ENCODE measurements at places on chromosomes 3 and 15. TPM values are rescaled to one million over a fixed set of nuclear protein-coding genes. Genes with fewer than 3 reads are reported as not detected.

DNA sequence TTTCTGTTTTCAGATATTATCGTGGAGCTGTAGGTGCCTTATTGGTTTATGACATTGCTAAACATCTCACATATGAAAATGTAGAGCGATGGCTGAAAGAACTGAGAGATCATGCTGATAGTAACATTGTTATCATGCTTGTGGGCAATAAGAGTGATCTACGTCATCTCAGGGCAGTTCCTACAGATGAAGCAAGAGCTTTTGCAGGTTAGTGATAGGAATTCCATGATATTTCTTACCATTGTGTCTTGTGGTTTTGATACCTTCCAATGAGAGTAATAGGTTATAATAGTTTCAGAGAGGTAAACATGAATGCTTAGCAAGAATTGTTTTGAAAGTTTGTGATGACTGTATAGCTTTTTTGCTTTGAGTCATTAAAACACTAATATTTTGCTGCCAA, 8.5 kb downstream of the RAB11A start:
- H3K36me3 ChIP-seq: peaks cover 30% of the 10 kb centered on the region
- no peak for DNase-seq
- H3K27me3 ChIP-seq: no peaks in the 10 kb centered on the region
- no peak overlapping the region for H3K4me3 ChIP-seq

- H3K36me3 ChIP-seq: no peaks in the 10 kb centered on the region
- no peak overlapping the region for H3K4me3 ChIP-seq
- H3K27me3 ChIP-seq: no peaks in the 10 kb centered on the region
- H3K4me1 ChIP-seq: no peaks in the 10 kb centered on the region
- no peak overlapping the region for H3K27ac ChIP-seq
- peak; percentile 47 for DNase-seq
Observed at GRCh38 chr3:35965908-35966307, 326.6 kb downstream of the ARPP21 start.

DNA sequence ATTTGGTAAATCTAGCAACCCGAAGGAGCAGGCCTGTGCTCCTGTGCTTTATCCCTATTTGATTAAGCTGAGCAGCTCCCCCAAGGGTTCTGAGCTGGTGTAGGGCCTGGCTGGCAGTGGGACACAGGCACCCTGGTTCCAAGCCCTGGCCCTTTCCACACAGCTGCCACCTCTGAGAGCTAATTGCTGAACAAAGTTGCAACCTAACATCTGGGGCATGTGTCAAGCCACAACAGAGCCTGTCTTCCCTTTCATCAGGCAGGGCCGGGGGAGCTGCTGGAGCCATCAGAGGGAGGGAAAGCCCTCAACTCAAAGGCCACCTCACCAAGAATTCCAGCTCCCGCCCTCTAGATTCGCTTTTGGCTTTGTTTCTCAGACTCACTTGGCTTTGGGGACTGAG, 17.1 kb upstream of the MRPS22 start:
- DNase-seq: no peak
- H3K36me3 ChIP-seq: no peaks in the 10 kb centered on the region
- peaks cover 42% of the 10 kb centered on the region for H3K27me3 ChIP-seq

DNA sequence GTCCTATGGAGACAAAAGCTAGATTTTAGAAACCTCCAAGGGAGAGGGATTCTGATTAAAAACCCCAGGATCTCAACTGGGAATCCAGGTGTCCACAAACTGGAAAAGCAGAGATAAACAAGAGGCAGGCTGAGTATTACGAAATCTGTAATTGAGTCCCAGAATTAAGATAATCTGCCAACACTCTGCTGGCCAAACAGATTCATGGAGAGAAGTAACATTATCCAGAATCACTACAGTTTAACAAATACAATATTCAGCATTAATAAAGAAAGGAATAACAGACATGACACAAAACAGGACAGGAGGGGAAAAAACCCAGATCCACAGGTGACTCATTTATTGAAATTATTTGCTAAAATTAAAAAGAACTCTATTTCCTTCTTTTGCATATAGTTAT, 227.2 kb upstream of the NANOGP8 start:
- no peaks in the 10 kb centered on the region for H3K4me1 ChIP-seq
- DNase-seq: no peak
- no peak overlapping the region for H3K4me3 ChIP-seq
- no peaks in the 10 kb centered on the region for H3K36me3 ChIP-seq
- H3K27me3 ChIP-seq: no peaks in the 10 kb centered on the region

DNA sequence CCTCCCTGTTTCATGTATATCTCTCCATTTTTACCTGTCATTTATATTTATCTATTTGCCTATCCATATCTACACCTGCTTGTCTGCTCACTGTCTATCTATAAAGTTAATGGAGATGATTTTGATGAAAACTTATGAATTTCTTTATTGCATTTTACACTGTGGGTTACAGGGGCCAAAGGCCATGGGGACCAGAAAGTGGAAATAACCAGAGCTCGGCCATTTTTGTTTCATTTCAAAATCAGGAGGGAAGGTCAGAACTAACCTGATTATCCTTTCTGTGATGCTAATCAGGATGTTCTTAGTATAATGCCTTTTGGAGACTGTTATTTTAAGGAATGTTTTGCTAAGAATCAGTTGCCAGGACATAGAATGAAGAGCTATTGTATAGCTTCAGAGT, 147.2 kb downstream of the LPP start:
- H3K36me3 ChIP-seq: no peaks in the 10 kb centered on the region
- DNase-seq: no peak
- peaks cover 53% of the 10 kb centered on the region for H3K4me1 ChIP-seq
- no peak overlapping the region for H3K4me3 ChIP-seq
- no peaks in the 10 kb centered on the region for H3K27me3 ChIP-seq

DNA sequence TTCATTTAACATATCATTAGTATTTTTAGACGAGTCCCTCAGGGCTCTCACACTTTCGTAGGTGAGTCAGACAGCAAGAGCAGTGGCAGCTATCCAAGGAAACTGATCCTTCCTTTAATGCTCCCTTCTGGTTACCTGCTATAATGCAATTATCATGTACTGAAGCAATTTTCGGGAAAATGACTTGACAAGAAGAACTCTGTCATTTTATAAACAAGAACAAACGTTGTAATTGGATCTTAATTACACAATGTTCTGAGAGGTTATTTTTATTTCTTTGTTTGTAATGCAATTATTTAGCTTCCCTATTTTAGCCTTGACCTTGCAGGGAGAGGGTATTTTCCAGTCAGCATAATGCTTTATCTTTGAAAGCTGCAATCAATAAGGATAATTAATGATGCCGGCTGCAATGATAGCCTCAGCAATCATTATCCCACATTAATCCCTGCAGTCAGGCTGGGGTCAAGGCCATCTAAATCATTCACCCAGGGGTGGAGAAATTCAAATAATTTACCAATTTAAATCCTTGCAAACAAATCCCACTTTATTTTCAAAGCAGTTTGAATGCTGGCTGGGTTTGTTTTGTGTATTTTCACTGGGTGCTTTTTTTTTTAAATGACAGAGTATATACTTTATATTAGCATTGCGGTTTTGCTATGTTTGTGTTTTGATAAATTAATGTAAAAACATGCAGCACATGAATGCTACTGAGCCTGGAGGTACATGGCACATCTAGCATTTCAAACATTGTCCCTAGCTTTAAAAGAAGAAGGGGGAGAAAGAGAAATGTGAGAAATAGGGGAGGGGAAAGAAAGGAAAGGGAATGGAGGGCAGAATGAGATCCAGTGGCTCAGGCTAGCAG, 249.9 kb downstream of the SHOX2 start:
- H3K4me1 ChIP-seq: no peaks in the 10 kb centered on the region
- H3K36me3 ChIP-seq: no peaks in the 10 kb centered on the region
- no peaks in the 10 kb centered on the region for H3K27me3 ChIP-seq
- DNase-seq: no peak
- no peak overlapping the region for H3K27ac ChIP-seq

DNA sequence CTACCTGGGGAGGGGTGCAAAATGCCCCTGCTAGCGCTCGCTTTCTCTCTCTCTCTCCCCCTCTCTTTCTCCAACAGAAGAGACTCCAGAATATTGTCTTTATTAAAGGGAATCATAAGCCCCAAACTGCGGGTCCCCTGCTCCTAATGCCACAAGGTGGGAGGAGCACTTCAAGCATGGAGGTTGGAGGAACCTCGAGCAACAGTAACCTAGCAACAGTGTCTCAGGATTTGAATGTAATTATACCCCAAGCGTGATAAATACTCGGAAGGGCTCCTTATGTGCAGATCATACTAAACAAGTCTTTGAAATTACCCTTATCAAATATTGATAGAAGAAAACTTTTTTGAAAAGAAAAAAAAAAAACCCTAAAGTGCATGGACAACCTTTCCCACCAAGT, 582.2 kb upstream of the PPP2R3A start:
- DNase-seq: no peak
- no peaks in the 10 kb centered on the region for H3K4me1 ChIP-seq
- no peak overlapping the region for H3K27ac ChIP-seq

GRCh38 chr15:74782259-74783071, 585 bp downstream of the CSK start:
- H3K36me3 ChIP-seq: no peaks in the 10 kb centered on the region
- DNase-seq: peak; percentile 72
- no peak overlapping the region for H3K27ac ChIP-seq
- H3K4me1 ChIP-seq: peaks cover 17% of the 10 kb centered on the region

- no peaks in the 10 kb centered on the region for H3K27me3 ChIP-seq
- DNase-seq: no peak
- no peak overlapping the region for H3K4me3 ChIP-seq
- no peak overlapping the region for H3K27ac ChIP-seq
- peaks cover 11% of the 10 kb centered on the region for H3K4me1 ChIP-seq
- H3K36me3 ChIP-seq: no peaks in the 10 kb centered on the region
Observed at GRCh38 chr3:115927197-115927596, 303.9 kb downstream of the GAP43 start.

- H3K36me3 ChIP-seq: no peaks in the 10 kb centered on the region
- H3K4me3 ChIP-seq: no peak overlapping the region
- H3K27me3 ChIP-seq: peaks cover 79% of the 10 kb centered on the region
- no peak for DNase-seq
- H3K27ac ChIP-seq: no peak overlapping the region
Observed at GRCh38 chr15:45637141-45637540, 2.3 kb downstream of the SQOR start.

DNA sequence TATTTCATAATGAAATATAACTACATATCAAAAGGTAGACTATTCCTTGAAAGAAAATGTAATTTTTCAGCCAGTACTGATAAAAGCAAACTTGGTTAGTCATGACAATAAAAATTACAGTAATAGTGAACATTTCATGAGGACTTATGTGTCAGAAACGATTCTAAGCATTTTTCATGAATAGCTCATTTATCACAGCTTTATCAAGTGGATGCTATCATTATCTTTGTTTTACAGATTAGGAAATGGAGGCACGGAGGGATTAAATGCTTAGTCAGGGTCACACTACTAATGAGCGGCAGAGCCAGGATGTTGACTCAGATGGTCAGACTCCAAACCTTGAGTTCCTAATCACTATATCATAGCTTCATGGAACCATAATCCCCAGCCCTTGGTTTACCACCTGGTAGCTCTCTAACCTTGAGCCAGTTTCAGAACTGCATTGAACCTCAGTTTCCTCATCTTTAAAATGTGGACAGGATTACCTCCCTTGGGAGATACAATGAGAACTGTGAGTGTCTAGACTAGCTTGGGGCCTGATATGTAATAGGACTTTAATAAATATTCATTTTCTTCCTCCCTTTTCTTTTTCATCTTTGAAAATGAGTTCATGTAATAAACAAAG, 85.4 kb downstream of the TNIK start:
- no peak overlapping the region for H3K4me3 ChIP-seq
- peaks cover 25% of the 10 kb centered on the region for H3K4me1 ChIP-seq
- no peaks in the 10 kb centered on the region for H3K36me3 ChIP-seq
- H3K27me3 ChIP-seq: no peaks in the 10 kb centered on the region

- no peaks in the 10 kb centered on the region for H3K27me3 ChIP-seq
- no peak for DNase-seq
- H3K4me3 ChIP-seq: no peak overlapping the region
- no peaks in the 10 kb centered on the region for H3K4me1 ChIP-seq
- no peak overlapping the region for H3K27ac ChIP-seq
Observed at GRCh38 chr3:172347895-172348679, 100.2 kb downstream of the GHSR start.

DNA sequence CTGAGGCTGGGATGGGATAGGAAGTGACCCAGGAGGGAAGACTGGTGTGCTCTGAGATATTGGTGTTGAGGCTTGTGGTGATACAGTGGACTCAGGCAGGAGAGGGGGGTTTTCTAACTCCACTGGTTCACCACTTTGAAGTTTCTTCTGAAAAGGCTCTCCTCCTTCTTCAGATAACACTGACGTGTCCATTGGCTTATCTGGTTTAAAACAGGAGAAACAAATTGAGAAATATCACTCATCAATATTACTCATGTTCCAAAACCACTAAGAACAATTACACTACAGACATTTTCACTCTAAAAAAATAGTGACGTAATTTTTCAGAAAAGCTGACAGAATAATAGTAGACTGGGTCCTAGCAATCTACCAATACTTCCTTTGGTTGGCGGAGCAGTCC, 23.1 kb downstream of the TP53BP1 start:
- H3K27ac ChIP-seq: no peak overlapping the region
- no peak overlapping the region for H3K4me3 ChIP-seq
- no peaks in the 10 kb centered on the region for H3K4me1 ChIP-seq

DNA sequence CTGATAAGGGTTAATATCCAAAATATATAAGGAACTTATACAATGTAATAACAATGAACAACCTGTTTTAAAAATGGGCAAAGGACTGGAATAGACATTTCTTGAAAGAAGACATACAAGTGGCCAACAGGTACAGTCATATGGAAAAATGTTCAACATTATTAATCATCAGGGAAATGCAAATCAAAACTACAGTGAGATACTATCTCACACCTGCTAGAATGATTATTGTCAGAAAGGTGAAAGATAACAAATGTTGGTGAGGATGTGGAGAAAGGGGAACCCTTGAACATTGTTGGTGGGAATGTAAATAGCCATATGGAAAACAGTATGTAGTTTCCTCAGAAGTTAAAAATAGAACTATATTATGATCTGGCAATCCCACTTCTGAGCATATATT, 20.4 kb downstream of the GOLM2 start:
- H3K36me3 ChIP-seq: no peaks in the 10 kb centered on the region
- no peaks in the 10 kb centered on the region for H3K4me1 ChIP-seq
- no peak overlapping the region for H3K27ac ChIP-seq
- no peak overlapping the region for H3K4me3 ChIP-seq
- no peak for DNase-seq

The LTF gene
- not detected for total RNA-seq

The ILDR1 gene
- total RNA-seq: 0.07 TPM

The EBLN2 gene
- 11.6 TPM for total RNA-seq

The RYR3 gene
- total RNA-seq: 4.4 TPM

The LOXL1 gene
- total RNA-seq: 5.3 TPM

The GOLGA8T gene
- not detected for total RNA-seq

The CYP19A1 gene
- total RNA-seq: not detected

The IGDCC3 gene
- total RNA-seq: 15.8 TPM

All from neural progenitor cell (in vitro differentiated cells).